ENCODE measurements at places on chromosomes 11 and 22. TPM values are rescaled to one million over a fixed set of nuclear protein-coding genes. Genes with fewer than 3 reads are reported as not detected.

Gene PYGM
- 12.9 TPM for total RNA-seq

GRCh38 chr11:121607341-121607740 lies 154.6 kb upstream of the SORL1-AS1 start:
- no peak for DNase-seq

DNA sequence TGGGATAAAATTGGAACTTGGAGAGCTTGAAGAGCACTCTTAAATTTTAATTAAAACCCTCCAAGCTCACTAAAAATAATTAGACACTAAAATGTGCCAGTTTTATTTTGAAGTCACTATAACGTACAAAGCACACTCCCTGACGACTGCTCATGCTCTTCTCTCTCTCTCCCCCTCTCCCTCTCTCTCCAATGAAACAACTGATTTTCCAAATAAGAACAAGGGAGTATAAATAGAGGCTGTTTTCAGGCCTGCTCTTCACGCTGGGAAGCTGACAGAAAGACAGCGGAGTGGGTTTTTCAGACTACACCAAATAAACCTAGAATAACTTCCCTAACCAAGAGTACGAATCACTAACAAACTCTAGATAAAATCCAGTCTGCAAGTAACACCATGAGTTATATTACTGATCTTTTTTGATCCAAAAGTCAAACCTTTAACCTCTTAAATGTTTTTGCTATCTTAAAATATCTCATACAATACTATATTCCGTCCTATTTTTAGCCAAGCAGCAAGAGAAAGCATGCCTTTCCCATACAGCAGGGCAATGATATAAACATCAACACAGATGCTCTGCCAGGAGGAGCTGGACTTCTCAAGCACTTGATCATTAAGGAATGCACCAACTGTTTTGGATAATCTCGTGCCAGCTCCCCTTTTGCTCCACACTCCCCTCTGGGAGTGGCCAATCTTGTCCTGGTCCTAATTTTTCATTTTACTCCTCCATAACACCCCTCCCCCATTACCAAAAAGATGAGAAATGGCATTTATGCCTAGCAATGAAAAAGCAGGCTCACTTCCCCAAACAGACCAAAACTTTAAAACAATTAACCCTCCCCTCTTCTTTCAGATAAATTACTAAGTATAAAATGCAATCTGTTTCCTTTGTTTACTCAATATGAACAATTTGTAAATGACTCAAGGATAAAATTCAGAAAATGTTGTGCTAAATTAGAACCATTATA lies 116.9 kb downstream of the SOX6 start:
- no peak for DNase-seq

DNA sequence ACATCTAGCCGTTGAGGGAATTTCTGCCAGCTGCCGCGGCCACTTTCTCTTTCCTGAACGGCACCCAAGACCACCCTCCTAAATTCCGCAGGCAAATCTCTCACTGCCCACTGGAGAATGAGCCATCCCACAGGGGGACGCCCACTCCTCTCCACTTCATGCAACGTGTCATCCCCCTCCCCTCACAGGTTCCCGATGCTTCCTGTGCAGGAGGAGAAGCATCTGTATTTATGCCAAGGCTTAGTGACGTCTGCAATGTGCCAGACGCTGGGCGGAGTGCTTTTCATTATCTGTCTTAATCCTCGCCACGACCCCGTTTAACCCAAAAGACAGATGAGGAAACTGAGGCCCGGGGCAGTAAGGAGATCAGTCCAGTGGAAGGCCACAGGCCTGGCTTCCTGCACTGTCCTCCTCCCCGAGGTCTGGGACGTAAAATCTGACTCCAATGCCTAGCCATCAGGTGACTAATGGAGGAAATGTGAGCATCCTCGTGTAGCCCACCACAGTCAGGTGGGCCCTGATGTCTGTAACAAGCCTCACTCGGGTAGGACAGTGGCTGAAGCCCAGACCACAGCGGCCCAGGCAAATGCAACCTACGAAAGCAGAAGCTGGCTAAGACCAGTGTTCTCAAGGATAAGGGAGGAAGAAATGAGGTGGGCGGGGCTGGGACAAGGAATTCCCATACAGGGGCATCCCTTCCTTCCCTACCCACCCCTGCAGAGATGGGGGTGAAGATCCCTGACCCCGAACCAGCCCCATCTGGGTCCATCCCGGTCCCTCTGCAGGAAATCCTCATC lies 23.1 kb downstream of the MN1 start:
- DNase-seq: no peak

Gene HORMAD2
- total RNA-seq: not detected

GRCh38 chr11:20627026-20627425 lies 27.6 kb downstream of the SLC6A5 start:
- DNase-seq: no peak

DNA sequence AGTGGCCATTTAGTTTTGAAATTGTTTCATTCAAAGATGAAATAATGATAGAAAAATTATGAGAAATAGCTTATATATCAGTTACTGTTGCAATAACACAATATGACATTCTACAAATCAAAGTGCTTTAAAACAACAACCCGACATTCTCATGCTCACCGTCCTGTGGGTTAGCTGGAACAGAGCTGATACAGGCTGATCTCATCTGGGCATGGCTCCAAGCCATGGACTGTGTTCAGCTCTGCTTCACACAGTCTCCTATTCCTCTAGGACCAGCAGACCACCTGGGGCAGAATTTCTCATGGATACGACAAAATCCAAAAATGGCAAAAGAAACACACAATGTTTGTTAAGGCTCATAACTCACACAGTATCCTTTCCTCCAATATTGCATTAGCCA lies 178.6 kb downstream of the CNTN5 start:
- no peak for DNase-seq

GRCh38 chr11:86277741-86278140 lies 24.3 kb upstream of the HIKESHI start:
- no peak for DNase-seq

DNA sequence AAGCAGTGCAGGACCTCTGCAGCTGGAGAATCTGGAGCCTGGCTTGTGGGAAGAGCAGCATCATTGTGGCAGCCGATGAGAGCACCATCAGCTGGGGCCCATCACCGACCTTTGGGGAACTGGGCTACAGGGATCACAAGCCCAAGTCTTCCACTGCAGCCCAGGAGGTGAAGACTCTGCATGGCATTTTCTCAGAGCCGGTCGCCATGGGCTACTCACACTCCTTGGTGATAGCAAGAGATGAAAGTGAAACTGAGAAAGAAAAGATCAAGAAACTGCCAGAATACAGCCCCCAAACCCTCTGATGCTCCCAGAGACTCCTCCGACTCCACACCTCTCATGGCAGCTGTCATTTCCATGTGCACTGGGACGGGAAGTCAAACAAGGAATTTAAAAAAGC lies 35.6 kb downstream of the ASRGL1 start:
- DNase-seq: no peak

DNA sequence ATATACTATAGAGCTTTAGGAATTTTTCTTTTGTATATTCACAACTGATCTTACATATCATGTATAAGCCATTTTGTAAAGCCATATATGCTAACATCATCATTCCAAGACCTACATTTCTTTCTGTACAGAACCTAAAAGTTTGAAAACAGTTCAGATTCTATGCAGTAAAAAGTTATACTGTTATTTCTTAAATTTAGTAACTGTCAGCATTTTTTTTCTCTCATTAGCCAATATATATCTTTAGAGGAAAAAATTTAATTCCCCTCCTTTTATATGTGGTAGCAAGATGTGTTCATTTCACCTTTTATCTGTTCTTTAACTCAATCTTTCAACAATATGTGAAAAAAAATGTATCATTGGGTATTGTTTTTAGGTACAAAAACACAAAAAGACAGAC lies 120.4 kb upstream of the TP53AIP1 start:
- DNase-seq: no peak

DNA sequence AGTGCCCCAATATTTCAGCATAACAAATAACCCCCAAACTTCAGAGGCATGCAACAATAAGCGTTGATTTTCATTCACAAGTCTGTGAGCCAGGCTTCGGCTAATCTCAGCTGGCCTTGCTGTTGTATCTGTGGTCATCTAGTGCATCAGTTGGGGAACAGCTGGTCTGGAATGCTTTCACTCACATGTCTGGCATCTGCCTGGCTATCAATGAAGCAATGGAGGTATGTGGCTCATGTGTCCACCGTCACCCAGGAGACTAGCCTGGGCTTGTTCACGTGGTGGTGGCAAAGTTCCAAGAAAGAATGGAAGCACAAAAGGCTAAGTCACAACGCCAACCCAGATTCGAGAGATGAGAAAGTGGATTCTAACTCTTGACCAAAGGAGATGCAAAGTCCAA lies 304.8 kb upstream of the ISX start:
- no peak for DNase-seq

DNA sequence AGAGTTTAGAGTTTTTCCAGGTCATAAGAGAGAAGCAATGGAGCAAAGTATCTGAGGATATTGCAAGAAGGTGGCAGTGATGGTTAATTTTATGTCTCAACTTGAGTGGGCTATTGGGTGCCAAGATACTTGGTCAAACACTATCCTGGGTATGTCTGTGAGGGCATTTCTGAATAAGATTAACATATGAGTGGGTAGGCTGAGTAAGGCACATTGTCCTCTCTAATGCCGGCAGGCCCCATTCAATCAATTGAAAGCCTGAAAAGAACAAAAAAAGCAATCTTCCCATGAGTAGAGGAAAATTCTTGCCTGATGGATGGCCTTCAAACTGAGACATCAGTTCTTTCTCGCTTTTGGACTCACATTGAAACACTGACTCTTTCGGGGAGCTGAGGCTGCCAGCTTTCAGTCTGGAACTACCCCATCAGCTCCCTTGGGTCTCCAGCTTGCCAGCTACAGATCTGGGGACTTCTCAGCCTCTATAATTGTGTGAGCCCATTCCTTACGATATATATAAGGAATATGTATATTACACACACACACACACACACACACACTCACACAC lies 228.8 kb downstream of the BUD13 start:
- no peak for DNase-seq

- no peak for DNase-seq
Measured at GRCh38 chr22:28316014-28316413, 363.6 kb downstream of the TTC28 start.

GRCh38 chr11:93895106-93895862 lies 44.9 kb upstream of the VSTM5 start:
- no peak for DNase-seq

GRCh38 chr11:20600551-20600950 lies 1.1 kb downstream of the SLC6A5 start:
- DNase-seq: no peak

DNA sequence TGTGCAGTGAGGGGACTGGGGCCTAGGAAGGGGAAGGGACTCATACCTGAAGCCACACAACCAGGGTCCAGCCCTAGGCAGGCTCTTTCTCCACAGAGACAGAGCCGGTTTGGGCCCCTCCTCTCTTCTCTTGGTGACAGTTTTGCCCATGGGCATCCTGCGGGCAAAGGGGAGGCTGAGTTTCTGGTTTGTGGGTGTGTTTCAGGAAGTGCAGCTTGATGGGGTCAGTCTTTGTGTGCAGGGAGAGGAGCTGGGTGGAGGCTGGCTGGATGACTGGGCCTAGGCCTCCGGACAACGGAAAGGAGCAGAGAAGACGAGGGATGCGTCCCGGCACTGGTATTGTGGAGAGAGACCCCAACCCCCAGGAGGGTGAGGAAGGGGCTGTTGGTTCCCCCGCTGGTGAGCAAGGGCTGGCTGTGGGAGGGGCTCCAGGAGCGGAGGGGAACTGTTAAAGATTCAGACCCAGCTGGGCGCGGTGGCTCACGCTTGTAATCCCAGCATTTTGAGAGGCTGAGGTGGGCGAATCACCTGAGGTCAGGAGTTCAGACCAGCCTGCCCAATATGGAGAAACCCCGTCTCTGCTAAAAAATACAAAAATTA lies 23.4 kb upstream of the CELSR1 start:
- DNase-seq: peak; percentile 48

- no peak for DNase-seq
Measured at GRCh38 chr11:57815476-57815875, 53.9 kb downstream of the CTNND1 start.

Gene SSTR3
- not detected for total RNA-seq

DNA sequence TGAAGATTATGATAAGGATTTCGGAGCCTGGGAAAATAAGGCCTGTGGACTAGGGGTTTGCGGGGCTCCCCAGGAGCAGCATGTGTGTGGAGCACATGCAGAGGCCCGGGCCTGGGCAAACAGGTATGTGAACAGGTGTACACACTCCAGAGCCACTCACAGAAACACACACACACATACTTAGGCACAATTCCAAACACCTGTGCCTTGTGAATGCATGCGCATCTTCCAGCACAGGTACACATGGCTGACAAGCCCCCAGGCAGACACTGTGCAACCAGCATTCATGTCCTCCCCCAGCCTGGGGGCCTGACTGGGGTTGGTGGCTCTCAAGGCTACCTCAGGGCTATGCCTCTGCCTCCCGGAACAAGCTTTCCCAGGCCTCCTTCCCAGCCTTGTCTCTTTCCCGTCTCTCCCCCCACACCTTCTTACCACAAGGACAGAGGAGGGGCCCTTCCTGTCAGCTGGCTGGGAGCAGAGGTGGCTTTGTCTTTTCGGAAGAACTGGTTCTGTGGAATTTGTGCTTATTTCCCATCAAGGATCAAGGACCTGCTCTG lies 2.6 kb upstream of the P2RY6 start:
- peak; percentile 45 for DNase-seq

GRCh38 chr11:115184901-115185300 lies 319.3 kb downstream of the CADM1 start:
- DNase-seq: no peak

Gene C11orf16
- total RNA-seq: not detected

- no peak for DNase-seq
Measured at GRCh38 chr11:113725913-113726312, 19.8 kb upstream of the TMPRSS5 start.

DNA sequence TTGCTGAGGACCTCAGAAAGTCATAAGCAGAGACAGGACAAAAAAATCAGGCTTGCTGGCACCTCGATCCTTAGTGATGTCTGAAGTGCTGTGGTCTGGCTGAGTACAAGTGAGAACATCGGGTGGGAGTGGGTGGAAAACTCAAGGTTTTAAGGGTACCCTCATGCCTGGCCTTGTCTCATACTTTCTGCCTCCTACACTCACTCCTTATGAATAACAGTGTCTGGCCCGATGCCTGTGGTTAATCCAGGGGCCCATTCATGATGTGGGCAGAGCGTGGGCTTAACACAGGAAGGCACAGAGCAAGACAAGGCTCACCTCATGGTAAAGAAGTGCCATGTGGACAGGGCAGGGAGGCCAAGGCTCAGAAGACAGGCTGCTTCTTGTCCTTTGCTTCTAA lies 11.0 kb upstream of the UCP3 start:
- no peak for DNase-seq

DNA sequence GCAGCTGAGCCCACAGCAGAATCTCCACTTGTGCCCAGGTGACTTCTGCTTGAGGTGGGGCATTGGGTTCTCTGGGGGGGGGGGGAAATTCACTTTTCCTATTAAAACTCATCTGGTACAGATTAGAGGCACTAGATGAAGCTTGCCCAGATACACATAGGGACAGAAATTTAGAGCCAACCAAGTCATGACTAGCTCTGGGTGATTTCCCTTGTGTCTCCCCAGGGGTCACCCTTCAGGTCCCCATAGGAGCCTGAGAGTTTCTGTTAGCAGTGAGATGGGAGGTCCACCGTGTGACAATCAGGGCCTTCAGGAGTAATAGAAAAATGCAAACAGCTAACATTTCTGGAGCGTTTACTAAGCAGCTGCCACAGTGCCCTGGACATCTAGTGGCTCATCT lies 77.0 kb downstream of the NAT10 start:
- no peak for DNase-seq

Gene VSTM5
- 0.87 TPM for total RNA-seq

Gene DUSP8
- 9.4 TPM for total RNA-seq

GRCh38 chr11:133955081-133955891 lies 1.5 kb downstream of the IGSF9B start:
- peak; percentile 84 for DNase-seq
